Epithelial cell of proximal tubule (primary cell): ENCODE measurements at places on chromosomes 6 and 20. TPM values are rescaled to one million over a fixed set of nuclear protein-coding genes. Genes with fewer than 3 reads are reported as not detected.

The TEAD3 gene
- total RNA-seq: 15.3 and 19.1 TPM in 2 replicates

The SIRPG gene
- total RNA-seq: not detected in 2 replicates

The EZR gene
- total RNA-seq: 264 and 309 TPM in 2 replicates

The ZC3H12D gene
- total RNA-seq: 0.07 and 0.17 TPM in 2 replicates

The BPIFB2 gene
- not detected in 2 replicates for total RNA-seq

The GPLD1 gene
- total RNA-seq: 0.51 and 0.75 TPM in 2 replicates
